Heart right ventricle (tissue), 16 donors: ENCODE measurements at places on chromosomes 6 and 20.

- no peaks in the 10 kb centered on the region for H3K27me3 ChIP-seq
- peak overlapping the region; percentile 57 for H3K4me3 ChIP-seq
Measured at GRCh38 chr20:19889011-19889953, 127.9 kb upstream of the NAA20 start.

- no peaks in the 10 kb centered on the region for H3K4me1 ChIP-seq
- H3K27me3 ChIP-seq, result no peaks in the 10 kb centered on the region
- H3K4me3 ChIP-seq, result no peak within 1 kb of the TSS
- no peaks in the 10 kb centered on the region for H3K36me3 ChIP-seq
- no peak within 1 kb of the TSS for H3K27ac ChIP-seq
Measured at GRCh38 chr20:45670139-45670538, at the start of gene WFDC11. WFDC11 (minus strand) TSS chr20:45670239; CDS start chr20:45650600, 19,639 bp downstream.

GRCh38 chr6:53790886-53791285, 3.9 kb upstream of the LRRC1 start:
- no peak overlapping the region for H3K4me3 ChIP-seq
- H3K36me3 ChIP-seq, result no peaks in the 10 kb centered on the region
- H3K4me1 ChIP-seq, result peaks cover 17% of the 10 kb centered on the region

- no peak for DNase-seq
- no peaks in the 10 kb centered on the region for H3K36me3 ChIP-seq
- H3K4me3 ChIP-seq, result no peak overlapping the region
- no peak overlapping the region for H3K27ac ChIP-seq
- H3K4me1 ChIP-seq, result no peaks in the 10 kb centered on the region
- no peaks in the 10 kb centered on the region for H3K27me3 ChIP-seq
Measured at GRCh38 chr20:40714109-40714508, 25.1 kb upstream of the MAFB start.

- no peak for DNase-seq
- H3K4me3 ChIP-seq, result no peak overlapping the region
- H3K36me3 ChIP-seq, result no peaks in the 10 kb centered on the region
- H3K4me1 ChIP-seq, result no peaks in the 10 kb centered on the region
- H3K27ac ChIP-seq, result no peak overlapping the region
Measured at GRCh38 chr6:52640170-52640569, 30.7 kb upstream of the TMEM14A start.

DNA sequence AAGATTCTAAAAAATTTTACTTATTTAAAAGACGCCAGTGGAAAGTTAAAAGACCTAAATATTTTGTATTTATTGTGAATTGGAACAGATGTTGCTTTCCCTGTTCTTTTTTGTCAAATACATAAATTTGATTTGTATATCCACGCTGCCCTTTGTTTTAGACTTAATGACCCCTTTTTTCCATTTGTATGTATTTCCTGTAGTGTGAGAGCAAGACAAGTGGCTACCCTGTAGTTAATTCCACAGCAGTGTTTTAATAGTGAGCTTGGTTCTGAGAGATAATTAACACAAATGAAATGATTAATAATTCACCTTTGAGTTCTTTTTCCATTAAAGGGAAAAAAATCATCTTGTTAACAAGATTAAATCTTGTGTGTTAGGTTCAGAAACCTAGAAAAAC, 16.6 kb downstream of the SH3BGRL2 start:
- DNase-seq, result no peak
- H3K4me3 ChIP-seq, result no peak overlapping the region
- H3K36me3 ChIP-seq, result no peaks in the 10 kb centered on the region
- no peaks in the 10 kb centered on the region for H3K27me3 ChIP-seq
- H3K4me1 ChIP-seq, result peaks cover 8% of the 10 kb centered on the region
- peak overlapping the region; percentile 24 for H3K27ac ChIP-seq

DNA sequence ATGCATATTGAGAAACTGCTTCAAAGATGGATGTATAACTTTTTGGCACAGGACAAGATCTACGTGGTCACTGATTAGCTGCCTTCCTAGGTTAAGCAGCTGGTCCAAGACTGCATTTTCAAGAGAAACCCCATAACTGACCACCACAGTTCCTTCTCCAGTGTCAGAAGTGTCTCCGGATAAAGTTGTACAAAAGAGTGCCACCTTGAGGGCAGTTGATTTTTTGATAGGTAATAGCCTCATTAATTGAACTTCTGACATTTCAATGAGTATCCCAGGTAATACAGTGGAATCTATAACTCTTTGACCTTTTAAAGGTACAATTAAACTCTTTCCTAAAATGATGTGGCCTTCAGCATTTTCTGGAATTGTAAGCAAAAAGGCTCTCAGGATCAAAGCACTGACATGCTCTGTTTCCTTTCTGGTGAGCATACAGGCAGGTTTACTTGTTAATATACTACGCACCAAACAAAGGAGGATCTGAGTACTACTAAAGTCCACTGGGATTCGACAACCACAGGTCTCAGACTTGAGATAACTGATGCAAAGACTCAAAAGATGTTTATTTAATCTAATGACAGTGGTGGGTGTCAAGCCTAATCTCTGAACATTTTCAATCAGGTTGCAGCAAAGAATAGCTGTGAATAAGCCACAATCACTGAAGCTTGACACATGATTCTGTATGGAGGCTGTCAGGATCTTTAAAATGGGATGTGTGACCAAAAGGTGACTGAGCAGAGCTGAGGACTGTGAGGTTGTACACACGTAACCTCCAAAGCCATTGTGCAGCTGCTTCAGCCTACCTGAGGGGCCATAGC, 21.2 kb downstream of the MKKS start:
- no peak for DNase-seq
- H3K27ac ChIP-seq, result no peak overlapping the region
- peaks cover 18% of the 10 kb centered on the region for H3K4me1 ChIP-seq
- H3K4me3 ChIP-seq, result no peak overlapping the region

GRCh38 chr6:130034378-130035146, 16.2 kb downstream of the L3MBTL3 start:
- H3K27me3 ChIP-seq, result no peaks in the 10 kb centered on the region
- no peak for DNase-seq
- no peak overlapping the region for H3K4me3 ChIP-seq
- H3K36me3 ChIP-seq, result no peaks in the 10 kb centered on the region
- H3K4me1 ChIP-seq, result no peaks in the 10 kb centered on the region
- peak overlapping the region; percentile 52 for H3K27ac ChIP-seq

DNA sequence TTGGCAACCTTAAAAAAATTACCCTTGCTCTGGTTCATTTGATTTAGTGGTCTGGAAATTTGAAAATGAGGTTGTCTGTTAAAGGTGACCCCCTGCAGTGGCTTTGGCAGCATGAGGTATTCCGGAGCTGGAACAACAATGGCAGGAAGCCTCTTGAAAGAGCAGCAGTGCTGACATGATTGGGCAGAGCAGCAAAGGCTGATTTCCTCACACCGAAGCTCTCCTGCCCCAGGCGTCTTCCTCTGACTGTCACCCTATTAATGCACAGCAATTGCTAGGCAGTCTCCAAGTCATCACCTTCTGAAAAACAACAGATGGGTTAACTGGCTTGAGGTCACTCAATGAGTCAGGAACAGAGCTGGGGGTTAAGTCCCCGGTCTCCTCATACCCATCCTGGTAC, 241.8 kb upstream of the MMS22L start:
- H3K4me3 ChIP-seq, result no peak overlapping the region
- DNase-seq, result no peak
- no peak overlapping the region for H3K27ac ChIP-seq
- no peaks in the 10 kb centered on the region for H3K36me3 ChIP-seq
- H3K27me3 ChIP-seq, result no peaks in the 10 kb centered on the region

GRCh38 chr20:19956976-19957375, 60.2 kb upstream of the NAA20 start:
- peaks cover 14% of the 10 kb centered on the region for H3K4me1 ChIP-seq
- DNase-seq, result no peak
- no peak overlapping the region for H3K27ac ChIP-seq
- no peak overlapping the region for H3K4me3 ChIP-seq

DNA sequence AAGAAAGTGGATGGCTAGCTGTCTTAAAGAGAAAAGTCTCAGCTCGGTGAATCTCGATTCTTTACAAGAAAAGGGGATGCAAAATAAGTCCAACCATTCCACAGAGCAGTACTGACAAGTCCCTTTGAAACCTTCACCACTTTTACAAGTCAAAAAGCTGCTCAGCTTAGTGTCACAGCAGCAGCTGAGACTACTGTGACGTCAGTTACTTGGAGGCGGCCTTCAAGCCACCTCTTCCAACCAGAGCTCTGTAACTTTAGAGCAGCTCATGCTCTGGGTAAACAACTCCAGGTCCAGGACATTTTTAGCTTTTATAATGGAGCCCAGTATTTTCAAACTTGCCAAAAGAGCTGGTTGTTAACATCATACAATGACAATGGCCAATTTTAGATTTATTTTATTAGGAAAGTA, at the start of gene KIAA0408:
TSS of gene KIAA0408 (minus strand) at position 159 of the 411 bp plus-strand sequence. CDS start 5,408 bp downstream, outside the sequence.
- H3K4me3 ChIP-seq, result peak within 1 kb of the TSS; percentile 22
- peaks cover 11% of the 10 kb centered on the region for H3K4me1 ChIP-seq
- H3K36me3 ChIP-seq, result no peaks in the 10 kb centered on the region
- H3K27me3 ChIP-seq, result no peaks in the 10 kb centered on the region
- peak; percentile 60 for DNase-seq

DNA sequence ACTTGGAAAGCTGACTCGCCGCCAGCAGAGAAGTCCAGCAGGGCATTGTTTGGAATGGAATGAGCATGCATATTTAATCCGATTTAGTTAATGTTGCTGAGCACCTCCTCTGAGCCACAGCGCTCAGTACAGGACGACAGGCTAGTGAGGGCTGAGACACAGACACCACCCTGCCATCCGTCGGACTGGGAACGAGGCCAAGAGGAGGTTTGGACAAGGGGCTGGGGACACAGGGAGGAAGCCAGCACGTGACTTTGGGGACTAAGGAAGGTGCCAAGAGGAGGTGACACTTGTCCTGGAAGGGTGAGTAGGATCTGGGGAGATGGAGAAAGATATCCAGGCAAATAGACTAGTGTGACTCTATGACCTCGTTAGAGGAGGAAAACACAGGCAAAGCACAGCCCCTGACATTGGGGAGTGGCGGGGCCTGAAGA, 152.5 kb upstream of the ECI2 start:
- no peaks in the 10 kb centered on the region for H3K27me3 ChIP-seq
- H3K36me3 ChIP-seq, result no peaks in the 10 kb centered on the region
- peak; percentile 15 for DNase-seq
- H3K4me1 ChIP-seq, result peaks cover 9% of the 10 kb centered on the region
- no peak overlapping the region for H3K27ac ChIP-seq

DNA sequence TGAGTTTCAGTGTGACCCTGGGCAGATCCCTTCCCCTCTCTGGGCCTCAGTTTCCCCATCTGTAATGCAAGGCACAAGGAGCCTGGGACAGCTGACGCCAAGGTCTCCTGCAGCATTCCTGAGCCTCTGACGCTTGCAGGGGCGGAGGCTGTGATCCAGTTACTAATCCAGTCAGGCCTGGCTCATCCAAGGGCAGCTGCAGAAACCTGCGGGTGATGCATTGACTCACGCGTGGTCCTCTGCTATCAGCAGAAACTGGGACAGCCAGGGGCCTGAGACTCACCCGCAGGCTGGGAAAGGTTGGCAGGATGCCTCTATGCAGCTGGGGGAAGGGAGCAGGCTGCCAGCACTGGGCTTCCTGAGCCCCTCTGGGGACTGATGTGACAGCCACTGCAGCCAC, 65.0 kb upstream of the SIRPA start:
- no peaks in the 10 kb centered on the region for H3K36me3 ChIP-seq
- peaks cover 60% of the 10 kb centered on the region for H3K4me1 ChIP-seq
- peak overlapping the region; percentile 86 for H3K27ac ChIP-seq

DNA sequence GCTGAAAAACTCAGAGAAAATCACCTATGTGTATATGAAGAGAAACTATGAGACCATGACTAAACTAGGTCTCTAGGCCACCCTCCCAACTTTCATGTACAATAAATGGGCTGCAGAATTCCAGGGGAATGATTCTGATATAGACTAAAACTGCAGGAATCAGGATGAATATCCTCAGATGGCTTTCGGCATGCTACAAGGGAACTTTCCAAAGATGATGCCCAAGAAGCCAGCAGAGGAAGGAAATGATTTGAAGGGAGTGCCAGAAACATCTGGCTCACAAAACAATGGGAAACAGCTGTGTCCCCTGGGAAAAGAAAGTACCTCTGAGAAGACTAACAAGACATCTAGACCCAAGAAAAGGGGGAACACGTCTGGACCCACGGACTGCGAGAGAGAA, 41.1 kb downstream of the PLN start:
- H3K27me3 ChIP-seq, result no peaks in the 10 kb centered on the region
- H3K27ac ChIP-seq, result no peak overlapping the region
- H3K4me1 ChIP-seq, result peaks cover 22% of the 10 kb centered on the region
- no peaks in the 10 kb centered on the region for H3K36me3 ChIP-seq
- H3K4me3 ChIP-seq, result no peak overlapping the region
- no peak for DNase-seq

- no peak overlapping the region for H3K4me3 ChIP-seq
- H3K4me1 ChIP-seq, result no peaks in the 10 kb centered on the region
- no peak for DNase-seq
- H3K27me3 ChIP-seq, result no peaks in the 10 kb centered on the region
Measured at GRCh38 chr20:9500121-9500520, 14.3 kb upstream of the LAMP5 start.

DNA sequence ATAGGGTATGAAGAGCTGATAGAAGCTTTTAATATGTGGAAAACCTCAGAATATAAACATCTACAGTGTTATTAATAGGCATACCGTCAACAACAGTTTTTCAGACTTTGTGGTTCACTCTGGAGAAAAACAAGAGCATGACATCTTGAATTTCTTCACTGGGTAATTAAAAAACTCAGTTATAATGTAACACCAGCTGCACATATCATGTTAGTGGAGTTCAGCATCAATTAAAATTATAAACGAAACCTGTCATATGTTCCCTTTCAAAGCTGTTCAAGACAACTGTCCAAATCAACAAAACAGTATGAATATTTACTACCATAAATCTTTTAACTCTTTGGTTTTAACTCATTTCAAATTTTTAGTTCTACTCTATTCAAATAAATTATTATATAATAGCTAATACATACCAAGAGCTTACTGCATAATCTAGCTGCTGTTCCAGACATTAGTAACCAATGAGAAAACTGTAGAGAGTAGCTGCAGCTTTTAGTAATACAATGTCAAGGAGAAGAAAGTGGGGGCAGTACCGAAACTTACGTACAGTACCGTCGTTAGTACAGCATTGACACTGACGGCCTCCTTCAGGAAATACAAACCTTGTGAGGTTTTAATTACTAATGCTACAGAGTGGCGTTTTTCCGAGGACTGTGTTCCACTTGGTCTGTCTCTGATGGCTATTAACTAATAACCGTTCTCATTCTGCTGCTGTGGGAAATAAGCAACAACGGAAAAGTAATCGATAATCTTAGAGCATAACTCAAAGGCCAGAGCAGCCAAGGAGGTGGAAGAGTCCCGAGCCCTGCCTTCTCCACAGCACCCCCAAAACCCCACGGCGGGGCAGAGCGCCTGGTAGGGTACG, 532 bp upstream of the PM20D2 start:
- peaks cover 16% of the 10 kb centered on the region for H3K4me1 ChIP-seq
- no peaks in the 10 kb centered on the region for H3K27me3 ChIP-seq
- H3K27ac ChIP-seq, result peak overlapping the region; percentile 93

- H3K36me3 ChIP-seq, result peaks cover 5% of the 10 kb centered on the region
- H3K4me3 ChIP-seq, result no peak overlapping the region
- H3K4me1 ChIP-seq, result peaks cover 80% of the 10 kb centered on the region
- no peaks in the 10 kb centered on the region for H3K27me3 ChIP-seq
- no peak for DNase-seq
Measured at GRCh38 chr20:47350181-47350550, 6.3 kb downstream of the ZMYND8 start.
